NCI-H1092 (cell line): ENCODE measurements at places on chromosomes 12 and 14.

GRCh38 chr14:50666772-50667683, 1.1 kb downstream of the SAV1 start:
- no peak for DNase-seq

- DNase-seq: no peak
Observed at GRCh38 chr12:41228066-41228820, 40.1 kb downstream of the PDZRN4 start.

GRCh38 chr14:51783765-51784164, 76.6 kb upstream of the GNG2 start:
- no peak for DNase-seq

DNA sequence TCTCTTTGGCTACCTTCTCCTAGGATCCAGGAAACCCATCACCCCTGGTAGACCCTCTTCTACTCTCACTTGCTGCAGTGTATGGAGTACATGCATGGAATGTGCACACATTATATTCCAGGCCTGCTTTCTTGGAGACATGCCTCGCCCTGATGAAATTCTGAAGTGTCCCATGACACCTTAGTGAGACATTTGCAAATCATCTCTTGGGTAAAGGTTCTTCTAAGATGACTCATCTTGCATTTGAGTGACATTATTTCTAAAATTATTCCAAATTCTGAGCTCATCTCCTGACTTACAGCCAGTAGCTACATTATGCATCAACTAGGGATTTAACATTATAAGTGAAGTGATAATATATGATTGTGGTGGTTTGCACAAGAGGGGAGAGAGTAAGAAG, 49.8 kb downstream of the SDR9C7 start:
- DNase-seq: no peak

DNA sequence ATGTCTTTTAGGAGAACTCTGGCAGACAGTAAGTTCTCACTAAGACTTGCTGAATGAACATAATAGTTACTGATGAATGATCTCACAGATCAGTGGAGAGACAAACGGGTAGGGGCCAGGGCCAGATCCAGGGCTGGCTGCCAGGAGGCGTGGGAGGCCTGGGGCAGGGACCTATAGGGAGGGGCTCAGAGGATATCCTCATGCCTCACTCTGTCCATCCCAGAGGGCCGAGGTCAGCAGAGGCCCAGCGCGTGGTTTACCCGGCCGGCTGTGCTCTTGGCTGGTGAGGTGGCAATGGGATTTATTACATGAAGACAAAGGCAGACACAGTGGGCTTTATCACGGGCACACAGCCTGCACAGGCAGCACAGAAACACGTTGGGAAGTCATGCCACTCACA, 85.4 kb downstream of the CHGA start:
- DNase-seq: no peak

- no peak for DNase-seq
Observed at GRCh38 chr12:62599854-62600437, 133.3 kb downstream of the MON2 start.

GRCh38 chr12:64029013-64029857, 184.7 kb downstream of the SRGAP1 start:
- no peak for DNase-seq

DNA sequence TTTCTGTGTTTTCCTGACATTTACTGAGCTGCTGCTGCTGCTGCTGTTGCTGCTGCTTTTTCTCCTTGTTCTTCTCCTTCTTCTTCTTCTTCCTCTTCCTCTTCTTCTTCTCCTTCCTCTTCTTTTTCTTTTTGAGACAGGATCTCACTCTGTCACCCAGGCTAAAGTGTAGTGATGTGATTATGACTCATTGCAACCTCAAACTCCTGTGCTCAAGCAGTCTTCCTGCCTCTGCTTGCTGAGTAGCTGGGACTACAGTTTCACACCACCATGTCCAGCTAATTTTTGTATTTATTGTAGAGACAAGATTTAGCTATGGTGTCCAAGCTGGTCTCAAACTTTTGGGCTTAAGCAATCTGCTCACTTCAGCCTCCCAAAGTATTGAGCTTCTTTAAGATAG, 95.8 kb downstream of the TMTC3 start:
- no peak for DNase-seq

GRCh38 chr12:116959845-116960514, 49.2 kb downstream of the FBXW8 start:
- no peak for DNase-seq

- DNase-seq: peak; percentile 61
Observed at GRCh38 chr12:114668151-114668885, 15.7 kb downstream of the TBX3 start.

- DNase-seq: peak; percentile 12
Observed at GRCh38 chr12:3042394-3042793, 34.8 kb upstream of the TSPAN9 start.

DNA sequence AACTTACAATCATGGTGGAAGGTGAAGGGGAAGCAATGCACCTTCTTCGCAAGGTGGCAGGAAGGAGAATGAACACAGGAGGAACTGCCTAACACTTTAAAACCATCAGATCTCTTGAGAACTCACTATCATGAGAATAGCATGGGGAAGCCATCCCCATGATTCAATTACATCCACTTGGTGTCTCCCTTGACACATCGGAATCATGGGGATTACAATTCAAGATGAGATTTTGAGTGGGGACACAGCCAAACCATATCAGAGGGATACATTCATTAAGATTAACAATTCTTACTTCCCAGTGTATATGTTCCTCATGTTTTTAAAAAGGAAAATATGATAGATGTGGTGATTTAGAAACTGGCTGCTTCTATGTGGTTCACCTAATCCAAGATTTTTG, 117.9 kb downstream of the PDE3A start:
- no peak for DNase-seq

DNA sequence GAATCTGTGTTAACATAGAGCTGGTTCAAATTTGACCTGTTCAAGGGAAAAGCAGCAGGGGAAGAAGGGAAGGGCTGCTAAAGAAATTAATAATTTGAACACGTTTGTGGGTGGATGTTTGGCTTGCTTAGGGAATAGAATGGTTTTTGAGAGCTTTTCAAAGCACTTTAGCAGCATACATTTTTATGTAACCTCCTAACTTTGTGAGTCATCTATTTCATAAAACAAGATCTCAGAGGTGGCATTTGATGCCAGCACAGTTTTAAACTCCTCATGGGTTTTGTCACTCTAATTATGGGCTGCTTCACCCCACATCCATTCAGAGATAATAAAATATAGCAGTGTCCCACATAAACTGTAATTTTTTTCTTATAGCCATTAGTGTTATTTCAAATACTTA, 143.8 kb downstream of the ACSS3 start:
- no peak for DNase-seq

GRCh38 chr12:91986084-91986483, 159.6 kb downstream of the BTG1 start:
- no peak for DNase-seq

- DNase-seq: no peak
Observed at GRCh38 chr12:126389220-126389841, 1324.1 kb downstream of the AACS start.

- DNase-seq: no peak
Observed at GRCh38 chr12:34253674-34254073, 231.4 kb downstream of the ALG10 start.

DNA sequence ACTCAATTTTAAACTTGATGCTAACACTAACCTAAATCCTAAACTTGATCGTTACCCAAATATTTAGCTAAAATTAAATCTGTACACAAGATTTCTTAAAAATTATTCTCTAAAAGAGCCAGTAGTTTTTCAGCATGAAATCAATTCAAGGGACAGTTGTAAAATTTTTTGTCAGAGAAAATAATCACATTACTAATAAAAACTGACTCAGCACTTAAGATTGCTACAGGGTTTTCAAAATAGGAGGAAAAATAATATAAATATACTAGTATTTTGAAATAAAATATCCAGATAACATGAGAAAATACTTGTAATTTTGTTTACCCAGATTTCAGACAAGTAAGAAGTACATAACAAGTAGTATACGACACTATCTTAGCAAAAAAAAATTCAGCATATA, 1268.1 kb upstream of the USP15 start:
- DNase-seq: no peak
